ENCODE measurements at places on chromosomes 3 and 15. TPM values are rescaled to one million over a fixed set of nuclear protein-coding genes. Genes with fewer than 3 reads are reported as not detected.

Gene CEMIP
- polyA plus RNA-seq, result 0.25 TPM

GRCh38 chr3:69806735-69807438 is 67.6 kb downstream of the MITF start:
- DNase-seq, result no peak

DNA sequence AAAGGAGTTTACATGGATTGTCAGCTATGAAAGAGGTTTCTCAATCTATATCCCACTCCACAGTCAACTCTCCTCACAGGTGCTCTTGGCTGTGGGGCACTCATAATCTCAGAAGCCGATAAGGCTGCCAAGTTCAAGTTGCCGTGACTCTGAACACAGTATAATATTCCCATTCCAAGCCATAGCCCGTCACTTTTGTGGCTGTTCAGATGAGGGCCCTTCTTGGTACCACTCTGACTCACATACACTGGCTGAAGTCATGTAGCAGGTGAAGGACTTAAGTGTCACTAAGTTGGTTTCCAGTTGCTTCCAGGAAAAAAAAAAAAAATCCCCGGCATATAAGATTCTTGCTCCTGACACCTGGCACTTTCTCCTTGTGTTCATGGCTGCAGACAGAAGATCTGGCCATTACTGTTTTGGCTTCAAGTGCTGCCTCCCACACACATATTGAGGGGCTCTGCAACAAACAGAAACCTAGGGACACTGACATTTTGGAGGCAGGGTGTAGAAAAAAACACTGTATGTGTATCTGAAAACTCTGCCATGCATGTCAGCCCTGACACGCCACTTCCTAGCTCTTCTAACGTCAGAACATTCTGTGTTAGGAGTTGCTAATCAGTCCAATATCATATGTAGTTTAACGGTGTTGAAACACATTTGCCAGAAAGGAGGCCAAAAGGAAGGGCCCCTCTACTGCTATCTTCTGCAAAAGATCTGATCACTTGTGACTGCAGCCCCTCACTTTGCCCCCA is 170.2 kb upstream of the ICE2 start:
- no peak for DNase-seq

Gene DUOXA2
- polyA plus RNA-seq, result 0.52 TPM

Data from urinary bladder (tissue), 4 donors.